Heart right ventricle (tissue), 16 donors: ENCODE measurements at places on chromosomes 12 and 14.

DNA sequence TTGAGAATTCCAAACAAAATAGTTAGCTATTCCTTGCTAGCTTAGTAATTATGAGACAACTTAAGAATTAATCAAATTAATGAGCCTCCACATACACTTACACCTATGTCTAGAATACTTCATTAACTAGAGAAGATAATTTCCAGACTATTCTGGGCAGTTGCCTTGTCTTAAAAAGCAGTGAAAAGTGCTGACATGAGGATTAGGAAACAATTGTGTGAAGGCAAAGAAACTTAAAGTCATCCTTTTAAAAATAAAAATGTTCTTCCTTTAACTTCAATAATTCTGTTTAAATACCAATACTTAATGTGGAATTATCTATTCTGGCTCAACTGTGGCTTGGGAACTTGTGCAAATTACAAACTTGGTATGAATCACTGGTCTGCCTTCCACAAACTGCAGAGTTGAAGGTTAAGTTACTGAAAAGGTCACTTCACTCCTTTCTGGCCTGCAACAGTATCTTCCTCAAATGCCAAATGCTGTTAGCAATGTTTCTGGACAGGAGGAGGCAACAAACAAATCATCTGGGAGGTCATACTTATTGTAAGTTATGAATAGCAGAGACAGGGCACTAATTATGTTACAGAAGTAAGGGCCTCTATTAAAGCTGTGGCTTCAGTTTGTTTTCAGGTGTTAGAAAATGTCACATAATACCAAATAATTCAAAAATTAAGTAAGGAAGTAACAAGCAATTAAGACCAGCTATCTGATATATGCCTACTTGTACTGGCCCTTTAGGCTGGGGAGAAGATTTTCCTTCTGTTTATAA is 19.2 kb downstream of the PPTC7 start:
- DNase-seq: no peak

DNA sequence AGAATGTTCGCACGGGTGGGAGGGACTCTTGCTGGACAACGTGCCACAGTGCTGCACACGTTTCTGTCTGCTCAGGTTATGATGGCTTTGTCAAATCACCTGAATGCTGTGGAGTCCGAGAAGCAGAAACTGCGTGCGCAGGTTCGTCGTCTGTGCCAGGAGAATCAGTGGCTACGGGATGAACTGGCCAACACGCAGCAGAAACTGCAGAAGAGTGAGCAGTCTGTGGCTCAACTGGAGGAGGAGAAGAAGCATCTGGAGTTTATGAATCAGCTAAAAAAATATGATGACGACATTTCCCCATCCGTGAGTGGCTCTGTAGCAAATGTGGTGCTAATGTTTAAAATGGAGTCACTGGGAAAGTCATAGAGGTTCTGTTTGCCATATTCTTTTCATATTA is 28.5 kb downstream of the KLC1 start:
- DNase-seq: no peak

GRCh38 chr12:53344824-53345485 is 8.8 kb upstream of the SP7 start:
- DNase-seq: peak; percentile 80

DNA sequence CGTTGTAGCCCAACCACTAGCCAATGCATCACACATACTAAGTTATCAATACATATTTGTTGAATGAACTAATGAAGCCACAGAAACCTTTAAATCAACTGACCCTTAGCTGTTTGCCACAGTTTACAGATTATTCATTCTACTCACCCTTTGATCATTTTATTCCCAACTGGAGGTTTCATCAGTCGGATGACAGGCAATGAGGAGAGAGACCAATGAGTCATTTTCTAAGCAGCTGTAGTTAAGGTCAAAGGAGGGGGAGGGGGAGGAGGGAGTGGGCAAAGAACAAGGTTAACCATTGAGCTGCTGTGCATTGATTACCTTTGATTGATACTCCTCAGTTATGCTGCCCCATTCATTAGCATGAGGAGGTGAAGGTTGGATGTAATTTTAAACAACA is 469.5 kb downstream of the VRK1 start:
- DNase-seq: no peak

- no peak for DNase-seq
These were observed 37.1 kb downstream of the LRRK2 start for GRCh38 chr12:40261937-40262336.

DNA sequence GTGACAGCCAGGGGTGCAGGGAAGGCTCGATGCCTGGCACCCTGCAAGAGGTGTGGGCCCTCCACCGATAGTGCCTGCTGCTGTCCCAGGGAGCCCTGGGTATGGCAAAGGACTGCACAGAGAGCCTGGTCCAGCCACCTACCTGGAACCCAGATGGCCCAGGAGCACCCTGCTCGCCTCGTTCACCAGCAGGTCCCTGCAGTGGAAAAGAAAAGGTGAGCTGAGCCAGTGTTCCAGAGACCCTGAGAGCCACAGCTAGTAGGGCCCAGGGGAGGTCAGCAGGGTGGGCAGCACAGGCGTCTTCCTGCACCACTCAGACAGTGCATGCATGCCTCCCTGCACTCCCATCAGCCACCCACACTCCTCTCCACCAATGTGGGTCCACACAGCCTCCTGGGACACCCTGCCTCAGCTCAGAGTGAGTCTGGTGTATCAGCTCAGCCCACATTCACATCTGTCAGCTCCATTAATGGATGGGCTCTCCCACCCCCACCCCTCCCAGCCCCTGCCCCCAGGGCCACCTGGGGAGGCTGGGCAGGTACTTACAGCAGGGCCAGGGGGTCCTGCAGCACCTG is 20.2 kb downstream of the TMEM106C start:
- DNase-seq: no peak

DNA sequence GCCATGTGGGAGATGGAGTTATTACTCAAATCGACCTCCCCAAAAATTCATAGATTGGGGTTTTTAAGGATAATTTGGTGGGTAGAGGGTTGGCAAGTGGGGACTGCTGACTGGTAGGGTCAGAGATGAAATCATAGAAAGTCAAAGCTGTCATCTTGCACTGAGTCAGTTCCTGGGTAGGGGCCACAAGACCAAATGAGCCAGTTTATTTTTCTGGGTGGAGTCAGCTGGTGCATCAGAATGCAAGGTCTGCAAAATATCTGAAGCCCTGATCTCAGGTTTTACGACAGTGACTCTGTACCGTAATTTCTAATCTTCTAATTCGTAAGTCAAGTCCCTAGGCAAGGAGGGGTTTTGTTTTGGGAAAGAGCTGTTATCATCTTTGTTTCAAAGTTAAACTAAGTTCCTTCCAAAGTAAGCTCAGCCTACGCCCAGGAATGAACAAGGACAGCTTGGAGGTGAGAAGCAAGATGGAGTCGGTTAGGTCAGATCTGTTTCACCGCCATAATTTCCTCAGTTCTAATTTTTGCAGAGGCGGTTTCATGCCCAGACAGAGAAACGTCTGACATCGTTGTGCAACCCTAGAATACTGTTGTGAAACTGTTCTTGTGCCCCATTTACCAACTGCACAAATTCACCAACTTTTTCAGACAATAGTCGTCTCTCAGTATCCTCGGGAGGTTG is 104.5 kb upstream of the SFSWAP start:
- no peak for DNase-seq

DNA sequence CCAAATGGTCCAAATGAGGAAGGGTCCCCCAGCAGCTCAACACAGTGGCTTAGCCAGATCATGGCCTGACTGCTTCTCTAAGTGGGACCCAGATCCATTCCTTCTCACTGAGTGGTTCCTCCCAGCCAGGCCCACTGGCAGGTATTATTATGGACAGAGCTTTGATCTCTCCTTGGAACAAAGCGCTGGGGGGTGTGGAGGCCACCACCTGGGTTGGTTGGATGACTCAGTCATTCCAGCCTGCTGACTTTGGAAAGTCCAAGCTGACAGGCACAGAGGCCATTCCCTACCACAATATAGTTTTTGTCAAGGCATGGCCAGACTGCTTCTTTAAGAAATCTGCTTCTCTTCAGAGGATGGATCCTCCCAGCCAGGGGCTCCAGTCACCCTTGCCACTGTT is 341.1 kb downstream of the BTG1 start:
- DNase-seq: no peak

DNA sequence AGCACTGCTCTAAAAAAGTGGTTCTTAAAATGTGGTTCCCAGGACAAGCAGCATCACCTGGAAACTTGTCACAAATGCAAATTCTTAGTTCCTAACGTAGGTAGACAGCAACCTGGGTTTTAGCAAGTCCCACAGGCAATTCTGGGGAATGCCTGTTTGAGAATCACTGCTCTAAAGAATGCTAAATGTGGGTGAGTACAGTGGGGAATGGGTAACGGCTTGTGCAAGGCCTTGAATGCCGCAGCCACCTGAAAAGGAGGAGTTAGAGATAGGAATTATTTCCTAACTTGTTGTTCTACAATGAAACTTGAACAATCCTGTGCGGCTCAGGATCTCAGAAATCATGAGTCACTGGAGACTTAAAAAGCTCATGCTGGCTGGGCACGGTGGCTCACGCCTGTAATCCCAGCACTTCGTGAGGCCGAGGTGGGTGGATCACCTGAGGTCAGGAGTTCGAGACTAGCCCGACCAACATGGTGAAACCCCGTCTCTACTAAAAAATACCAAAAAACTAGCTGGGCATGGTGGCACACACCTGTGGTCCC is 34.9 kb downstream of the GNS start:
- DNase-seq: no peak

DNA sequence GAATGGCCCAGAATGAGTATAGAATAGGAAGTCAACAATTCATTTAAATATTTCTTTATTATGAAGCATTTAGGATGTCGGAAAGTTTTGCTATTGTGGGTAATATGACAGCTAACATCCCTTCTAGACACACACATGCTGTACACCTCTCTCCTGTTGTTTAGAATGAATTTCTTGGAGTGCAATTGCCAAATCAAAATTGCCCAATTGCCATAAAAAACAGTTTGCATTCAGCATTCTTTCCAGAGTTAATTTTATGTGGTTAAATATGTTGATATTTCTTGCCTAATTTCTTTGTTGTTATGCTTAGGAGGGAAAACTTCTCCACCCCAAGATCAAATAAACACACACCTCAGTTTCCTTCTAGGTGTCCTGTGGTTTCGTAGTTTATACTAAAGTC is 16.9 kb upstream of the SMCO2 start:
- DNase-seq: no peak

DNA sequence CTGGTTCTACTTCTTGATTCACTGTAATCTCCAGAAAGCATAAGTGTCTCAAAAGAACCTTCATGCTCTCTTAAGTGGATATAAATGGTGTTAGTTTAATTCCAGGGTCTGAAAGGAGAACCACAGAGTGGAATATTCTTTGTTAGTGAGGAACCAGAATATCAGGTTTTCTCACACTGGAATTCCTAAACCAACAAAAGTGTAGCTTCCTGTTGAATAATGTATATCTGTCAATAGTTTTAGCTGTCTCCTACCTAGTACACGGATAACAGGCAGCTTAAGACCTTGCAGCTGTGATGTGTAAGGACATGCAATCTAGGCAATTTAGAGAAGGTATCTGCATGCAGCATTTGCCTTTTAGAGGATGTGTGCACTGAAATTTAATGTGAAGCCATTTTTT is 24.0 kb downstream of the LRIG3 start:
- DNase-seq: no peak

DNA sequence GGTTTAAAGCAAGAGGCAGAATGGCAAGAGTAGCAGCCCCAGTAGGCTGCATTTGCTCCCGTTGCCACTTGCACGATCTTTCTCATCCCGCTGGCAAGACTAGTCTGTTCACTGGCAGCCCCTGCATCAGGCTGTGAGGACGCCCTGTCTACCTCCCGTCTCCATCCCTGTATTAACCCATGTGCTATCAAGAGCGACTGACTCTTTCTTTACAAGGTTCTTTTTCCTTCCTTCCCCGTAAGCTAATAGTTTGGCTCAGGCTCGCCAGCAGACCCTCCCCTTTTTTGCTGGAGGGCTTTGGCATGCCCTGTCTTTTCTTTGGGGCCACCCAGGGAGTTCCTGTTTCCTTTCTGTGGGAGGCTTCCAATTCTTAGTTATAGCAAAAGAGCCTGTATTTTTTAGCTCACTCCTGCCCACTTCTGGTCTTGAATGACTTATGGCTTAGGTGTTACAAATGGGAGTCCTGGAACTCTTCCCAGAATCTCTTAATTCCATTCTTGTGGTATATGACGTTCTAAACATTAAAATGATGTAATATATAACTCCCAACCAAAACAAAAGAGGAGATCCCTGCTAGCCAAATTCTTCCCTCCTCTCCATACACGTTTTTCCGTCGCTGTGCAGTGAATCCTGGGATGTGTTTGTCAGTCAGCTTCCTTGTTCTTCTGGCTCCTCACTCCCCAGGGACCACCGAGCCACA is 149.0 kb downstream of the PRKCH start:
- DNase-seq: peak; percentile 40

- no peak for DNase-seq
These were observed 105.2 kb downstream of the RBM19 start for GRCh38 chr12:113860950-113861349.

DNA sequence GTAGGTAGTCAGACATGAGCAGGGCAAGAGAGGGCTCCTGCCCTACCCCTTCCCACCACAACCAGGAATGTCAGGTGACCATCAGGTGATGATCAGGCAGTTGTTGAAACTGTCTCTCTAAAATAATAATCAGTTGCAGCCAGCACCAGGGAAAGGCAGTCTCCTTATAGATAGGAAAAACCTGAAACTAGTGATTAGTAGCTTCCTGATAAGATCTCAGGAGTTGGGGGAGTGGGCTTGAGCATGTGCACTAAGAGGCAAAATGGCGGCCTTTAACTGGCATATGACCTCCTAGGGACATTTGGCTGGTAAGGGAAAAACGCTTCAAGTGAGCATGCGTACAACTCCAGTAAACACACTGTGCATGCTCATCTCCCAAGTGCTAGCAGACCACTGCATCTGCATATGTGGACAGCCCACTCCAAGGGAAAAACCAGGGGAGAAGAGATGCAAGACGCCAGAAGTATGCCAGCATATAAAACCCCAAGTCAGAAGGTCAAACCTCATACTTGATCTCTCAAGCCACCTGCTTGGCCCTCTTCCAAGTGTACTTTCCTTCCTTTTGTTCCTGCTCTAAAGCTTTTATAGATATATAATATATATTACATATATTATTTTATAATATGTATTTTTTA is 37.1 kb downstream of the TGFB3 start:
- no peak for DNase-seq

- DNase-seq: no peak
These were observed 70.6 kb downstream of the SETD3 start for GRCh38 chr14:99410019-99410418.

GRCh38 chr12:122382919-122383350 is 39.5 kb downstream of the CLIP1 start:
- DNase-seq: no peak

- DNase-seq: no peak
These were observed 1.8 kb upstream of the ANO6 start for GRCh38 chr12:45214071-45214470.

- no peak for DNase-seq
These were observed at the start of gene IL23A for GRCh38 chr12:56338308-56339157. Gene IL23A, plus strand, starts transcription at chr12:56338884. Its CDS starts 161 bp downstream, at chr12:56339045.

DNA sequence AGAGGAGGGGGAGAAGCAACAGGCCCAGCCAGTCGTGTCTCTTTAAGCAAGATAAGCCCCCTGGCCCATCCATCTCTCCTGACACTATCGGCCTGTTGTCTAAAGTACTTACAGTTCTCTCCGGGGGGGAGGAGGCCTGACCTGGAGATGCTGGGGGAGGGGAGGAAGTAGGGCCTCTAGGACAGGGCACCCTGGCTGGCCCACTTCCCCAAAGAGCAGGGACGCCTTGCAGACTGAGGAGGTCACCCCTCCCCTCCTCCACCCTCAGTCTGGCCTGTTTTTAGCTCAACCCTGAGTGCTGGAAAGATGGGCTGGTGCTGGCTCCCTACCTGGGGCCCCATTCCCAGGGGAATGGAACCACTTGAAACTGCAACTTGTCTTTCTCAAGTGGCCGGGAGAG is 70.3 kb downstream of the TBX5 start:
- DNase-seq: no peak
